GM23248 (cell line): ENCODE measurements at places on chromosomes 16 and 17. TPM values are rescaled to one million over a fixed set of nuclear protein-coding genes. Genes with fewer than 3 reads are reported as not detected.

DNA sequence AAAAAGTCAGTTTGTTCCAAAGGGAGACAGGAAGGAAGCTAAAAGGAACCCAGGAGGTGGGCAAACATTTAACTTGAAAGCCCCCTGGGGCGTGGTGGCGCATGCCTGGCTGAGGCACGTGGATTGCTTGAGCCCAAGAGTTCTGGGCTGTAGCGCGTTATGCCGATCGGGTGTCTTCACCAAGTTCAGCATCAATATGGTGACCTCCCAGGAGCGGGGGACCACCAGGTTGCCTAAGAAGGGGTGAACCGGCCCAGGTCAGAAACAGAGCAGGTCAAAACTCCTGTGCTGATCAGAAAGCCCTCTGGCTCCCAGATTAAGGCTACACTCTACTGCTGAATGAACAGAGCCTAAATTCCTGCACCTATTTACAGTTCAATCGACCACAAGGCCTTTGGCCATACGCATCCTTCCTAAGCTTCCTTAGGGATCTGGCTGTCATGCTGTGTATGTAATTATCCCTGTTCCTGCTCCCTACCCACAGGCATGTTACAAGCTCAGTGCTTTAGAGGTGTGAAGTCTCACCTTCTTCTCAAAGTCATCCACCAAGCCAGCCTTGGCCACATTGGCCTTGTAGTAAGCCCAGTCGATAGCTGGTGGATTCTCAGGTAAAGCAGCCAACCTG is 5.0 kb downstream of the ATP5PD start:
- no peak overlapping the region for H3K4me3 ChIP-seq
- DNase-seq, result no peak

DNA sequence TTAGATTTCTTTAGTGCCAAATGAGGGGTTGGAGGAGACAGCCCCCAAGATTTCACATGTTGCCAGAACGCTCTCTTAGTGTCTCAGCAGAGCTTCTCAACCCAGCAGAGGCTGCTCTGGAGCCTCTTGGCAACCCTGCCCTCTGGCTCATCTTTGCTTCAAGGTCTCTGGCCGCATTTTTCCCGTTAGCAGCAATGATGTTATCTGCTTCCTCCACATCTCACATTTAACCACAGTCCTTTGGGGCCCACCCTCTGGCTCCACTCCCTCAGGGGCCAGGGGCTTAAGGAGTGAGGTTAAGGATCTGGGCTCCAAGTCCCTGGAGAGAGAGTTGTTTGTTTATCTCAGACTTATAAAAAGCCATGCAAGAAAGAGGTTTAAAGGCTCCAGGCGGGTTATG is 3.3 kb upstream of the XYLT1 start:
- DNase-seq, result peak; percentile 55
- H3K36me3 ChIP-seq, result no peaks in the 10 kb centered on the region
- H3K4me1 ChIP-seq, result peaks cover 13% of the 10 kb centered on the region
- H3K27ac ChIP-seq, result no peak overlapping the region

The MAF gene
- 0.22 TPM in 1 of 2 replicates, not detected in the other for total RNA-seq

GRCh38 chr16:89358030-89359005 is 132.0 kb downstream of the ANKRD11 start:
- H3K4me1 ChIP-seq, result peaks cover 11% of the 10 kb centered on the region; the same call in 1 of the 2 replicates
- no peaks in the 10 kb centered on the region for H3K27me3 ChIP-seq
- peaks cover 10% of the 10 kb centered on the region; the same call in 1 of the 2 replicates for H3K36me3 ChIP-seq
- H3K27ac ChIP-seq, result peak overlapping the region; percentile 16; the same call in 1 of the 2 replicates
- DNase-seq, result no peak

DNA sequence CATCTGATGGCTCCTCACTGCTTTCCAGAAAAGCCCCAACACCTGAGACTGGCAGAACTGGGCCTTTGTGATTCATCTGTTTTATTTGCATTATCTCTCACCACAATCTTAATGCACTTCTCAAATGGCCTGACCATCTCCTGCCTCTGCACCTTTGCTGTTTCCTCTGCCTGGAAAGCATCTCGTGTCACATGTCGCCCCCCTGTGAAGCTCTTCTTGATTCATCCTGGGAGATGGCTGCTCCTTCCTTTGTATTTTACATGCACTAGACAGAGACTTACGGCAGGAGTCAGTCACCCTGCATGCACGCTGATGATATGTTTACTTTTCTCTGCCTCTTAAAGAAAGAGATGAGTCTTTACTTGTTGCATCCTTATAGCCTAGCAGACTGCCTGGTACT is 30.0 kb downstream of the HNF1B start:
- peaks cover 17% of the 10 kb centered on the region for H3K4me1 ChIP-seq
- peak; percentile 16 for DNase-seq
- no peak overlapping the region for H3K4me3 ChIP-seq
- no peaks in the 10 kb centered on the region for H3K36me3 ChIP-seq
- H3K27ac ChIP-seq, result no peak overlapping the region

The FN3K gene
- 0.11 TPM in 1 of 2 replicates, not detected in the other for total RNA-seq

The CBFA2T3 gene
- not detected in 2 replicates for total RNA-seq

DNA sequence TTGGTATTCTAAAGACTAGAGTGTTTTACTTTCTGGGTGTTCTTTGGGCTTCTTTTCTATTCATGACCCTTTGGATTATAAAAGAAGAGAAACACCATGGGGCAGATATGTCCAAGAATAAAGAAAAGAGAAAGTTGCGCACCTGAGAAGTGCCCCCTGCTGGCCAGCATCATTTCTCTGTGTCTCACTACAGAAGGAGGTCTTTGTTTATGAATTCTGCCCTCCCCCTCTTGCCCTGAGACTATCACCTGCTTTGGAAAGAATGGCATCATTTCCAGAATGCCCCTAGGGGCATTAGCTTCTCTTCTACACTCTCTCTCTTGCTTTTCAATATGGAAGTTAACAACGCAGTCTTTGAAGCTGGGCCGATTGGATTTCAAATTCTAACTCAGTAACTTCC is 45.0 kb downstream of the CDH13 start:
- no peaks in the 10 kb centered on the region for H3K4me1 ChIP-seq
- H3K4me3 ChIP-seq, result no peak overlapping the region
- no peak overlapping the region for H3K27ac ChIP-seq
- DNase-seq, result no peak
- no peaks in the 10 kb centered on the region for H3K36me3 ChIP-seq
- no peaks in the 10 kb centered on the region for H3K27me3 ChIP-seq
